ENCODE measurements at places on chromosomes 11 and 22.

- no peak for DNase-seq
These were observed 40.3 kb downstream of the JHY start for GRCh38 chr11:122922893-122923292.

- DNase-seq: no peak
These were observed 2.5 kb downstream of the RASSF7 start for GRCh38 chr11:563066-563811.

- no peak for DNase-seq
These were observed 40.6 kb downstream of the MUC6 start for GRCh38 chr11:995752-996420.

- DNase-seq: no peak
These were observed 212.7 kb upstream of the CADM1 start for GRCh38 chr11:115716601-115717529.

- DNase-seq: no peak
These were observed 9.0 kb upstream of the CDC42EP2 start for GRCh38 chr11:65305501-65306268.

- peak; percentile 71 for DNase-seq
These were observed 3.7 kb downstream of the SLC39A13 start for GRCh38 chr11:47411884-47412746.

DNA sequence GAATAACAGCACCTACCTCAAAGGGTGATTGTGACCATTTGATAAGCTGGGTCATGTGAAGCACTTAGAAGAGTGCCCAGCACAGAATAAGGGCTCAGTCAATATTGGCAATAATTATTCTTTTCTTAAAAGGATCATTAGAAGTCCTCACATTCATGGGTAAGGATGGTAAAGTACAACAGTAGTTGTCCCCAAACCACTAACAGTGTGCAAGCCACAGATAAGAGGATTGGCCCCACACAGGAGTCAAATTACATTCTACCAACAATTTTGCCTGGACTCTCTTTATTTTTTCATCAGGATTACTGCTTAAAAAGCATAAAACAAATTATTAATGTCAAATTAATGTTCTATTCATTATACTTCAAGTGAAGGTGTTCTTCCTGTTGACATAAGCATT is 271.5 kb upstream of the PDGFD start:
- DNase-seq: no peak

DNA sequence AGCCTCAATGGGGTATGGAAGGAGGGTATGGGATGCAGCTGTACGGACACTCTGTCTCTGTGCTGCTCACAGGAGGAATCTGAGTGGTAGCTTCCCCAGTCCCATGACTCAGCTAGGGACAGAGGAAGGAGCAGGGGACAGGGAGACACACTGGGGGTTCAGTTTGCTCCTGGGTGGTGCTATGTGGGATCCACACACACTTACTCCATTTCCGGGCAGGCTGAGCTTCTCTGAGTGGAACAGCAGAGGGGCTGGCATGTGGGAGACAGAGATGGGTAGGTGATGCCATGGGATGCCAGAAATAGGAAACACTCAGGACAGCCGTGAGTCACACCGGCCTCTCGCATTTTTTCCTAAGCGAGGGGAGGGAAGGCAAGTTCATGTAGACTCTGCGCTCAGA is 59.2 kb upstream of the KIRREL3 start:
- no peak for DNase-seq

GRCh38 chr11:79071190-79071589 is 369.6 kb downstream of the TENM4 start:
- DNase-seq: no peak

DNA sequence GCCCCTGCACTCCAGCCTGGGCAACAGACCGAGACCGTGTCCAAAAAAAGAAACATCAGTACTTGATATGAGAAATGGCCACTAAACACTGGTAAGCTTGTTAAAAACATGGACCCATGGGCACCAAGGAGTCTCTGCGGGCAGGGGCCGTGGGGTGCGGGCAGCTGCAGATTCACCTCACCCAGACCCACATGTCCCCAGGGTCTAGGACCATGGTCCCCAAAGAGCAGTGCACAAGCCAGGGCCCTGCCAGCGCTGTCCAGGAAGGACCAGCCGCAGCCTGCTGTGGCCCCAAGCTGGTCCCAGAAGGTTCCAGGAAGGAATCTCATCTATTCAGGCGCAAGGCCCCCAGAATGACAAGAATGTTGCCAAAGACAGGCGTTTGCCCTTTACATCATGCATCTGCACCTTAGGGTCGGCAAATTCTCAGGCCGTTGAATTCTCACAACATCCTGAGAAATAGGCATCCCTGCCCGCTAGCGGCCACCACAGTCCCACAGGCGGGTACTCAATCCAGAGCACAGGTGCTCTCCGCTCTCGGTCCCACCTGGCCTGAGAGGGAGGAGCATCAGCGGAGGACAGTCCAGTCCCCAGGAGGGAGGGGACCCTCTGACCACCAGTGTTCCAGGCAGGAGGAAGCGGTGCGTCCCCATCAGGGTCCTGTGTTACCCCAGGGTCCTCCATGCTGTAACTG is 9.5 kb downstream of the YPEL1 start:
- DNase-seq: no peak

DNA sequence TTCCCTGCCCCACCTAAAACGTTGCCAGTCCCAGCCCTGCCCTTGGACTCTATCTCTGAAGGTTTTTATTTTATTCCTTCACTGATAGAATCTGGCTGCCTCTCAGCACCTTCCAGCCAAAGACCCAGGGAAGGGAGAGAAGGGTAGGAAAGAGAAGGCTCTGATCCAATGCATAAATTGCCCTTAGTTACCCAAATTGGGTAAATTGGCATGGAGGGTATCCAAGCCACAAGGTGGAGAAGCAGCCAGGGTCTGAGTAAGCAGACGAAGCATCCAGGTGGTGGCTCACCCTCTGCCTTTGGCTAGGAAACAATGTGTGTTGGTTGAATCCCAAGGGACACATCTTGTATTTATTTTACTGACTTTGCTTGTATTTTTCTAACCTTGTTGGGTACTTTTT is 89.0 kb downstream of the FEZ1 start:
- no peak for DNase-seq

DNA sequence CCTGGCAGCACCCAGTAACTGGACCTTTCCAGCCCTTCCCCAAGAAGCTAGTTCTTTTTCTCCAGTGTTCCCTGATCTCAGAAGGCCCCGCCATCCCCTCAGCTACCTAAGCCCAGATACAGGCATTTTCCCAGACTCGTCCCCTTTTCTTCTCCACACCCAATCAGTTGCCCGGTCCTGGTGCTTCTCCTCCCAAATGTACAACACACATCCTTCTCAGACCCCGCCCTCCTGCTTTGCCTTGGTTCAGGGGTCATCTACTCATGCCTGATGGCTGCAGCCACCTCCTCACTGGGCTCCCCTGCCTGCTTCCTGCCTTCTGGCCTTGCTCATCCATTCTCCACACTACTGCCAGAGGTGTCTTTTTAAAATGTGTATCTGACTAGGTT is 6.5 kb downstream of the TKFC start:
- no peak for DNase-seq

- no peak for DNase-seq
These were observed 11.0 kb downstream of the POU2AF3 start for GRCh38 chr11:111309215-111309915.

- DNase-seq: no peak
These were observed 1508.2 kb downstream of the BRD1 start for GRCh38 chr22:48319321-48320047.

GRCh38 chr11:79110321-79110720 is 330.5 kb downstream of the TENM4 start:
- no peak for DNase-seq

DNA sequence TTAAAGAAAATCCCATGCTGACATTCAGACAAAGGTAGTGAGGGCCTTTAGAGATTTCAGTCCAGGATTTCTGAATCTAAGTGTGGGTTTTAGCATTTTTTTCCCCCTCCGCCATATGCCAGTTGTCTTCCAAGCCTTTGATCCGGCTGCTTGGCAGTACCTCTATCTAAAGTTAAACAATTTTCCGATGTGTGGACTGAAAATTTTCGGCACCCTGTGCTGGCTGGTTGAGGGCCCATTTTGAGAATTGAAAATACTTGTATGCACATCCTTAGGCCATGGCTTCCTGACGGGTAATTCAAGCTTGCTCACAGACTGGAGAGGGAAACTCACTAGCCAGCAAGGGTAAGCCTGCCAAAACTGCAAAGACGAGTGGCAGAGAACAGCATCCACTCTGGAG is 131.9 kb upstream of the NARS2 start:
- no peak for DNase-seq

- DNase-seq: no peak
These were observed 1.7 kb upstream of the RCOR2 start for GRCh38 chr11:63918507-63919191.

Measured in stimulated activated CD4-positive, alpha-beta T cell treated with anti-CD3 and anti-CD28 coated beads, Interleukin-2, amount 100 ng/mL, for 24 hours (primary cell).